NCI-H1092 treated with DMSO at 0.1 percent for 48 hours (cell line): ENCODE measurements at places on chromosomes 6 and 20.

GRCh38 chr20:51680067-51680749, 88.0 kb downstream of the ATP9A start:
- DNase-seq = no peak

- no peak for DNase-seq
Observed at GRCh38 chr6:154506582-154506981, 3.9 kb downstream of the CNKSR3 start.

DNA sequence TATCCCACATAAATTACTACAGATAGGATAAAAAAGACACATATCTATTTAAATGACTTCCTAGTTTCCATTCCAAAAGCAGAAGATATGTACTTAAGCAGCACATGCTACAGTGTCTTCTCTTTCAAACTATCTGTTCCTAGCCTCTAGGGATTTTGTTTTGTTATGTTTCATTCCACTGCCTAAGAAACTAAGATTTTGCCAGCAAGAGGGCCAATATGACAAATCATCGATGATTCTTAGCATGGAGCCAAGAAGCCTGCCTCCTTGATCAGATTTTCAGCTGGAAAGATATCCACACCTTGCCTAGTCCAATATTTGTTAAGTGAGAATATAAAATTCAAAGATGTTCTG, 7.0 kb downstream of the SNX5 start:
- no peak for DNase-seq

DNA sequence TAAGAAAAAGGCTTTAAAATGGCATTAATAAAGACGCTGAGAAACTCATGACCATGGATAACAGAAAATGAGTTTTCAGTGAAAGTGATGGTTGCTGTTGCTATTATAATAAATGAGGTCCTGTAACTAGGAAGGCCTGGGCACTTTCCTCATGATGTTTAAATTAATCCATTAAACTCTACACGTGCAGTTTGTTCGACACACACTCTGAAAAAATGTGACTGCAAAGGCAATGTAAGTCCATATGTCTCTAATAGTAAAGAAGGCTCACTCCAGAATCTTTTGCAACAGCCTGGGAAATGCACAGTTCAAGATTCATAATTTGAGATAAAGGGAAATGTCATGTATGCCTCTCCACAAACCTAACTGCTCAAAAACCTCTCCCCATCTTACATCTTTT, 153.4 kb downstream of the COL12A1 start:
- no peak for DNase-seq

DNA sequence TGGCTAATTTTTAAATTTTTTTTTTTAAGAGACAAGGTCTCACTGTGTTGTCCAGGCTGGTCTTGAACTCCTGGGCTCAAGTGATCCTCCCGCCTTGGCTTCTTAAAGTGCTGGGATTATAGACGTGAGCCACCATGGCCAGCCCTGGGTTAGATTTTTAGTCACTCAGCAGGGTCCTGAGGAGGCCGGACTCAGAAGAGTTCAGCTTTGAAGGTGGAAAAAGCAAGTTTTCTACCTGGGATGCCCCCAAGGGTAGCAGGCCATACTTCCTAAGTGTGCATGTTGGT, 44.2 kb downstream of the FGD2 start:
- no peak for DNase-seq

- DNase-seq = peak; percentile 37
Observed at GRCh38 chr20:39268981-39269461, 306.9 kb downstream of the DHX35 start.

- peak; percentile 31 for DNase-seq
Observed at GRCh38 chr6:133277900-133278545, 36.9 kb downstream of the EYA4 start.

GRCh38 chr20:57025261-57025660, 241.2 kb downstream of the BMP7 start:
- DNase-seq = no peak

GRCh38 chr20:62433658-62434497, 6.5 kb upstream of the RBBP8NL start:
- DNase-seq = no peak

DNA sequence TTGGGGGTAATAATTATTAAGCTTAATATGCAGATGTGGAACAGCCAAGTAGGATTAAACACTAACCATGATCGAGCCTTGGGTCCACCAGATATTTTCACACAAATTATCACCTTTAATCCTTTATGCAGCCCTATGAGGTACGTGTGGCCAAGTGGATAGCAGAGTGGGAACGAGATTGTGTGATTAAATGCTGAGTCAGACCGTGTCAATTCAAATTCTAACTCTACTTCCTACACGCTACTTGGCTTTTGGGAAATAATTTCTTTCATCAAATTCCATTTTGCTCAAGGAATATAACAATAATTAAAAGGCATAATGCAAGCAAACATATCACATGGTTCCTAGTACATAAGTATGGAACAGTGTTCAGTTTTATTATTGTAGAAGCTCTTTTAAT, 329.2 kb downstream of the CBLN4 start:
- no peak for DNase-seq

DNA sequence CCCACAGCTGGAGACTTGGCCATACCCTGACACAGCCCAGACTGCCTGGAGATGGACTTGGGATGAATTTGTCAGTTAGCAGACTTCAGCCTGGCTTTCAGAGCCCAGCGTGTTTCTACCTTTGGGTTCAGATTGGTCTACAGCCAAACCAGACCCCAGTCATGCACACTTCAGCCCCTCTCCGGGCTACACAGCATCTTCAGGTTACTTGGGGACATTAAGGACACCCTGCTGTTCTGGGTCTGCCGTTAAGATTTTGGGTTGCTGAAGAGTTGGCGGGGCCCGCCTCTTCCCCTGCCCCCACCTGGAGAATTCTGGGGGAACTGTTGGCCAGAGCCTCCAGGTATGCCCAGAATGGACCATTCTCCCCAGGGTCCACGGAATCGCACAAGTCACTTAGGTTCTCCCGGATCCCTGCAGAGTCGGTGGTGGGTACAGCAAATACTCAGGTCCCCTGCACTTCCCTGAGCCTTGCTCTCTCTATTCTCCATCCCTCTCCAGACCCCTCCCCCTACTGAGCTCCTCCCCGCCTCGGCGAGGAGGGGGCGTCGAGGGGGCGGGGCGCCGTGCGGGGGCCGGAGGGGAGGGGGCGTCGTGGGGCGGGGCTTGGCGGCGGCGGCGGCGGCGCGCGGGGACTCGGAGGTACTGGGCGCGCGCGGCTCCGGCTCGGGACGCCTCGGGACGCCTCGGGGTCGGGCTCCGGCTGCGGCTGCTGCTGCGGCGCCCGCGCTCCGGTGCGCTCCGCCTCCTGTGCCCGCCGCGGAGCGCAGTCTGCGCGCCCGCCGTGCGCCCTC, at the start of gene PTK7:
TSS of gene PTK7 (plus strand) at position 645 of the 794 bp plus-strand sequence. CDS start 175 bp downstream, outside the sequence.
- peak; percentile 86 for DNase-seq

DNA sequence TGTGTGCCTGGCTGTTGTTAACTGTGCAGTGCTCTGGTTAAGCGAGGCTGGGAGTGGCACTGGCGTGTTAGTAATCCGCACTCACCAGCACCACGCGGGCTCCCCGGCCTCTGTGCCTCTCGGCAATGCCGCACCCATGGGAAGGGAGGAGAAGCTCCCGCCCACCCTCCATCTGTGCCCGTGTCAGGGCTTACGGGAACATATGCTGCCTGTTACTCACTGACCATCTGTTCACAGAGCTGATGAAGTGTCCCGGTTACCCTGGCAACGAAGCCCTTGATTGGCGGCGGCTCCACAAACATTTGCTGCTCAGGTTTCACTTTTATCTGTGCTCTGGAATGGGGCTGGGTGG, 114.7 kb downstream of the PSMB1 start:
- DNase-seq = peak; percentile 99

DNA sequence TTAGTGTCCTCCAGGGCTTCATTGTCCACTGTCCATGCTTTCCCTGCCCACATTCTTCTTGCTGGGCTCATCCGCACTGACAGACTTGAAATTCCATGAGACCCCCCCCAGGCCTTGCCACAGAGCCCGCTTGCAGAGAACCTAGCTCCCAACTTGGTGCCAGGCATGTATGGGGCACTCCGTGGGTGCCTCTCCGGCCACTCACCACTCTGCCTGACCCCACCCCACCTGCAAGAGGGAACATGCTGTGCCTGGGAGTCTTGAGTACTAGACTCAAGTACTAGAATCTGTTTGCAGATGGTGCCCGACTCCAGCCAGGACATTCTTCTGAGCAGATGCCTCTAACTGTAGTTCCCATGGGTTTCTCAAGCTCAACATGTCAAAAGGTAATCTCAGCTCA, 47.9 kb downstream of the TRERF1 start:
- no peak for DNase-seq

GRCh38 chr20:57476084-57476526, 48.8 kb downstream of the CTCFL start:
- no peak for DNase-seq

DNA sequence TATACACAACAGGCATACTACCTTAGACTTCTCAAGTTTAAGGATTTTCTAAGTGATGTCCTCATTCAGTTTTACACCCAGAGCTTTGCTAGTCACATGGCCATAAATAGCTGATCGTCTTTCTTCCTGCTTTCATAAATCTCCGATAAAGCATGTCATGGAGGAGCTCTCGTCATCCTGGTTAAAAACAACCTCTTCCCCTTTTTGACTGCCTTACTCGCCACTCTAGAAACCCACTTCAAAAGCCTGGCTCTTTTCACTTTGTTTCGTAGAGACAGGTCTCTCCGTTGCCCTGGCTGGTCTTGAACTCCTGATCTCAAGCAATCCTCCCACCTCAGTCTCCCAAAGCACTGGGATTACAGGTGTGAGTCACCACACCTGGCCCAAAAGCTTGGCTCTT, 67.0 kb upstream of the SMIM29 start:
- DNase-seq = no peak

GRCh38 chr6:40759838-40760237, 172.7 kb upstream of the LRFN2 start:
- DNase-seq = no peak
